SJSA1 (cell line): ENCODE measurements at places on chromosomes 7 and 10.

GRCh38 chr7:157690833-157691585, 354.2 kb downstream of the DNAJB6 start:
- no peak overlapping the region for H3K27ac ChIP-seq
- no peaks in the 10 kb centered on the region for H3K27me3 ChIP-seq
- H3K4me1 ChIP-seq = no peaks in the 10 kb centered on the region
- DNase-seq = no peak

DNA sequence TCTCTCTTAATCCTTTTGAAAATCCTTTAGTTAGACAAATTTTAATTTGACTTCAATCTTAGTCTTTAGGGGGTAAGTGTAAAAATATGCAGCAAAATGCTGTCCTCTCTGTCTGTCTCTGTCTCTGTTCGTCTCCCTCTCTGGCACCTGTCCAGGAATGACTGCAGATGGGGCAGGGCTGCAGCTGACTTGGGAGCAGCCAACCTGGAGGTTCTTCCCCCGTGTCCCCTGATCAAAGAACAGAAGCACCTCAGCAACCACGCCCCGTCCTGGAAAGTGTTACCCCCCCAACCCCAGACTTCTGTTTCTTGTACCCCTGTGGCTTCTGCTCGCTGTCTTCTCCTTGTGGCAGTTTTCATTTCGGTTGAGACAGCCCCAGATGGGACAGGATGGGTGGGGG, 141.6 kb upstream of the NPS start:
- no peak for DNase-seq
- H3K27me3 ChIP-seq = no peaks in the 10 kb centered on the region
- H3K4me1 ChIP-seq = peaks cover 12% of the 10 kb centered on the region
- H3K27ac ChIP-seq = no peak overlapping the region

DNA sequence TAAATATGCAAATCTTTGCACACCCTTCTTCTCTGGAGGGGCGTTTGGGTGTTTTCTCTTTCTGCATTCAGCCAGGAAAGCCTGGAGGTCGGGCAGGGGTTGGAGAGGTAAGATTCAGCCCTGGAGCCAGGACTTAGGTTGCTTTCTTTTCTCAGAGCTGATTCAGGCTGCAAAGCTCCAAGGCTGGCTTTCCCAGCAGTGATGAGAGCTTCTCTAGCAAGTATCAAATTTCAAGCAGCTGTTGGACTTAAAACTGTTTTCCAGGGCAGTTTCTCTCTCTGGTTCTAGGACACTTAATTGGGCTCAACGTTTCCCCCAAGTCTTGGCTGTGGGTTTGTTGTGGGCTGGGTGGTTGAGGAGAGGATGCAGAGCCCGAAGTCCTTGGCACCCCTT, 608 bp downstream of the AKR1B10 start:
- peaks cover 6% of the 10 kb centered on the region for H3K4me1 ChIP-seq
- no peak overlapping the region for H3K4me3 ChIP-seq
- no peaks in the 10 kb centered on the region for H3K36me3 ChIP-seq
- H3K27ac ChIP-seq = no peak overlapping the region
- DNase-seq = no peak

DNA sequence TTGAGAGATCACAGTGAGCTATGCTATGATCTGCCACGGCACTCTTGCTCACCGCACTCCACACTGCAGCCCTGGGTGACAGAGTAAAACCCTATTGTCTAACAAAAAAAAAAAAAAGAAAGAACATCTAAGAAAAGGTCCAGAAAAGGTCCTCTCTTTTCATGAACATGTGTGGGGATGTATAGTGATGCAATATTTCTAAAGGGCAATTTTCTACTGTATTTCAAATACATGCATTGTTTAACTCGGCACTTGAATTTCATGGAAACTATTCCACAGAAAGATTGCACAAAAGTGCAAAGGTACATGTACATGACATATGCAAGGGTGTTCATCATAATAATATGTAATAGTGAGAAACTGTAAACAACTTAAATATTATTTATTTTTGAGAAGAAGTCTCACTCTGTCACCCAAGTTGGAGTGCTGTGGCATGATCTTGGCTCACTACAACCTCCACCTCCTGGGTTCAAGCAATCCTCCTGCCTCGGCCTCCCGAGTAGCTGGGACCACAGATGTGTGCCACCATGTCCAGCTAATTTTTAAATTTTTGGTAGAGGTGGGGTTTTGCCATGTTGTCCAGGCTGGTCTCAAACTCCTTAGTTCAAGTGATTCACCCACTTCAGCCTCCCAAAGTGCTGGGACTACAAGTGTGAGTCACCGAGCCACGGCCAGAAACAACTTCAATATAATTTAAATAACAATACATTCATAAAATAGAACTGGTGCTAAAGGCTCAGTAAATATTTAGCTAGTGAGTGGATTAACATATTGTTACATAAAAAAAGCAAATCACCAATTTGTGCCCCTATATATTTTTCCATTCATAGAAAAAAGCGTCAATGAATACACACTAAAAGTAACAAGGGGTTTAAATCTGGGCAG, 1.3 kb upstream of the PPRC1 start:
- no peaks in the 10 kb centered on the region for H3K27me3 ChIP-seq
- no peak overlapping the region; the same call in 1 of the 2 replicates for H3K27ac ChIP-seq
- peaks cover 30% of the 10 kb centered on the region for H3K36me3 ChIP-seq
- peaks cover 37% of the 10 kb centered on the region for H3K4me1 ChIP-seq
- no peak overlapping the region for H3K4me3 ChIP-seq

GRCh38 chr7:17623546-17624185, 316.6 kb downstream of the SNX13 start:
- H3K4me3 ChIP-seq = no peak overlapping the region
- H3K4me1 ChIP-seq = peaks cover 30% of the 10 kb centered on the region
- no peaks in the 10 kb centered on the region for H3K27me3 ChIP-seq

- no peaks in the 10 kb centered on the region for H3K4me1 ChIP-seq
- H3K4me3 ChIP-seq = no peak overlapping the region
- H3K36me3 ChIP-seq = no peaks in the 10 kb centered on the region
- no peaks in the 10 kb centered on the region; the same call in 1 of the 2 replicates for H3K27me3 ChIP-seq
Observed at GRCh38 chr10:60531006-60531405, 141.3 kb upstream of the ANK3 start.

DNA sequence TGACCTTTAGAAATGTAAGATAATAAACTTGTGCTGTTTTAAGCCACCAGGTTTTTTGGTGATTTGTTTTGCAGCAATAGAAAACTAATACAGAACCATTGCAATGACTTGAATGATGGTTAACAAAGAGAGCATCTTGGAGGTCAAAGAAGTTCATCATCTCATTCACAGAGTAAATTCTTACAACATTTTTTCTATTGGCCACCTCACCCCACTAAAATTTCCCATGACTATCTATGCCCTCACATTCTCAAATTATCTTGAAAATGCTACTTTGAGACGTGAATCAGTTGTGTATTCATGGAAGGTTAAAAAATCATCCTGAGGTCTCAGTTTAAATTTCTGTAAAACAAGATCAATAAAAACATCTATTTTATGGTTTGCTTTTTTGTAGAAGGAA, 754.2 kb downstream of the SORCS1 start:
- no peak overlapping the region for H3K27ac ChIP-seq
- no peaks in the 10 kb centered on the region for H3K36me3 ChIP-seq
- DNase-seq = no peak
- no peaks in the 10 kb centered on the region for H3K27me3 ChIP-seq
- no peaks in the 10 kb centered on the region for H3K4me1 ChIP-seq

- H3K27ac ChIP-seq = no peak overlapping the region
- H3K4me3 ChIP-seq = no peak overlapping the region
- H3K4me1 ChIP-seq = no peaks in the 10 kb centered on the region
- H3K27me3 ChIP-seq = no peaks in the 10 kb centered on the region
- no peaks in the 10 kb centered on the region for H3K36me3 ChIP-seq
- no peak for DNase-seq
Observed at GRCh38 chr7:3552499-3552898, 251.4 kb downstream of the SDK1 start.

DNA sequence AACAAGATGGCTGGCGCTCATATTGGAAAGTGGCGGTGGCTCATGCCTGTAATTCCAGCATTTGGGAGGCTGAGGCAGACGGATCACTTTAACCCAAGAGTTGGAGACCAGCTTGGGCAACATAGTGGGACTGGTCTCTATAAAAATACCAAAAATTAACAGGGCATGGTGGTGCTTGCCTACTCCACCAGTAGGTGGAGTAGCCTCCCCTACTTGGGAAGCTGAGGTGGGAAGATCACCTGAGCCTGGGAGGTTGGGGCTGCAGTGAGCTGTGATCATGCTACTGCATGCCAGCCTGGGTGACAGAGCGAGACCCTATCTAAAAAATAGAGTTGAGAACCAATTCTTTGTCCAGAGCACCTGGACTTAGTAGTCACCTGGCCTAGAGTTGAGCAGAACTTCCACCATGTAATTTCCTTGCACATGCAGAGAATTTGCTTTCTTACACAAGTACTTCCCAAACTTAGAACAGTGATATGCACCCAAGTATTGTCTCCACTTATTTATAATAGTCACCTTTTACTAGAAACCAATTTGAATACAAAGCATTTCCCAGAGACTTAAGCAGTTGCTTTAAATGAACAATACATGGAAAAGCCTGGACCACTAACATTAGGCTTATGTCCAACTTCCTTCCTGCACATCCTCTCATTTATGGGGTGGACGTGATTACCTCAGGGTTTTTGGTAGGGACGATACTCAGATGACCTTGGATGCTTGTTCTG, 15.9 kb downstream of the LAMB4 start:
- no peak for DNase-seq
- no peaks in the 10 kb centered on the region for H3K27me3 ChIP-seq
- no peaks in the 10 kb centered on the region for H3K4me1 ChIP-seq
- H3K36me3 ChIP-seq = no peaks in the 10 kb centered on the region
- no peak overlapping the region for H3K4me3 ChIP-seq

- no peaks in the 10 kb centered on the region for H3K27me3 ChIP-seq
- no peaks in the 10 kb centered on the region for H3K36me3 ChIP-seq
- no peak for DNase-seq
- H3K4me3 ChIP-seq = no peak overlapping the region
- H3K27ac ChIP-seq = no peak overlapping the region
Observed at GRCh38 chr7:12796397-12797127, 109.1 kb downstream of the ARL4A start.

DNA sequence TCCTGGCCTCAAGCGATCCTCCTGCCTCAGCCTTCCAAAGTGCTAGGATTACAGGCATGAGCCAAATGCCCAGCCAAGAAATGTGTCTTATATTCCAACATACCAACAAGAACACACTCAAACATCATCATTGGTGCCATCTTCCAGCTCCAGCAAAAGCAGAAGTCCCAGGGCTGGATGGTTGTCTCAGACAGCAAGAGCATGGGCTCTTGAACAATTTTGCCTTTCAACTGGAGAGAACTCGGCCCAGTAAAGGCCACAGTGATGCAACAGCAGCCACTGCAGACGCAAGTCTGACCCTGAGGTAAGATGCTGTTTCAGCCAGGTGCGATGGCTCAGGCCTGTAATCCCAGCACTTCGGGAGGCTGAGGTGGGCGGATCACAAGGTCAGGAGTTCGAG, 52.8 kb upstream of the NFE2L3 start:
- H3K36me3 ChIP-seq = no peaks in the 10 kb centered on the region
- no peaks in the 10 kb centered on the region for H3K27me3 ChIP-seq
- no peak overlapping the region for H3K27ac ChIP-seq
- no peak for DNase-seq
- H3K4me3 ChIP-seq = no peak overlapping the region
- H3K4me1 ChIP-seq = no peaks in the 10 kb centered on the region

GRCh38 chr10:112247791-112248190, 35.4 kb upstream of the TECTB start:
- no peaks in the 10 kb centered on the region for H3K4me1 ChIP-seq
- H3K36me3 ChIP-seq = no peaks in the 10 kb centered on the region
- no peaks in the 10 kb centered on the region for H3K27me3 ChIP-seq
- H3K27ac ChIP-seq = no peak overlapping the region
- no peak overlapping the region for H3K4me3 ChIP-seq

DNA sequence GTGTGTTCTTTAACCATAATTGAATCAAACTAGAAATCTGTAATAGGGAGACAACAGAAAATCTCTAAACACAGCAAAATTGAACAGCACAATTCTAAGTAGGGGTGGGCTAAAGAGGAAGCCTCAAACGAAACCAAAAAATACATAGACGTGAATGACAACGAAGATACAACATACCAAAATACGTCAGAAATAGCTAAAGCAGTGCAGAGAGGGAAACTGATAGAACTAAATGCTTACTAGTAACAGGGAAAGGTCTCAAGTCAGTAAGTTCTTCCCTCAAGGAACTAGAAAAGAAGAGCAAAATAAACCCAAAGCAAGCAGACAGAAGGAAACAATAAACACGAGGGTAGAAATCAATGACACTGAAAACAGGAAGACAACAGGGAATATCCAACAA, 19.1 kb downstream of the RPP38 start:
- no peak for DNase-seq
- no peaks in the 10 kb centered on the region for H3K27me3 ChIP-seq
- peaks cover 69% of the 10 kb centered on the region for H3K36me3 ChIP-seq
- peaks cover 32% of the 10 kb centered on the region for H3K4me1 ChIP-seq

- H3K4me3 ChIP-seq = no peak overlapping the region
- H3K36me3 ChIP-seq = no peaks in the 10 kb centered on the region
- no peak overlapping the region for H3K27ac ChIP-seq
Observed at GRCh38 chr10:124660404-124661125, 83.6 kb downstream of the FAM53B start.

GRCh38 chr7:88599528-88599927, 160.0 kb upstream of the ZNF804B start:
- no peaks in the 10 kb centered on the region for H3K4me1 ChIP-seq
- DNase-seq = no peak
- H3K27ac ChIP-seq = no peak overlapping the region
- no peaks in the 10 kb centered on the region for H3K27me3 ChIP-seq
- no peak overlapping the region for H3K4me3 ChIP-seq
- no peaks in the 10 kb centered on the region for H3K36me3 ChIP-seq

- H3K4me1 ChIP-seq = no peaks in the 10 kb centered on the region
- H3K27ac ChIP-seq = no peak overlapping the region
- H3K27me3 ChIP-seq = no peaks in the 10 kb centered on the region
- no peak overlapping the region for H3K4me3 ChIP-seq
- H3K36me3 ChIP-seq = no peaks in the 10 kb centered on the region
Observed at GRCh38 chr7:136194878-136195277, 217.7 kb upstream of the MTPN start.

DNA sequence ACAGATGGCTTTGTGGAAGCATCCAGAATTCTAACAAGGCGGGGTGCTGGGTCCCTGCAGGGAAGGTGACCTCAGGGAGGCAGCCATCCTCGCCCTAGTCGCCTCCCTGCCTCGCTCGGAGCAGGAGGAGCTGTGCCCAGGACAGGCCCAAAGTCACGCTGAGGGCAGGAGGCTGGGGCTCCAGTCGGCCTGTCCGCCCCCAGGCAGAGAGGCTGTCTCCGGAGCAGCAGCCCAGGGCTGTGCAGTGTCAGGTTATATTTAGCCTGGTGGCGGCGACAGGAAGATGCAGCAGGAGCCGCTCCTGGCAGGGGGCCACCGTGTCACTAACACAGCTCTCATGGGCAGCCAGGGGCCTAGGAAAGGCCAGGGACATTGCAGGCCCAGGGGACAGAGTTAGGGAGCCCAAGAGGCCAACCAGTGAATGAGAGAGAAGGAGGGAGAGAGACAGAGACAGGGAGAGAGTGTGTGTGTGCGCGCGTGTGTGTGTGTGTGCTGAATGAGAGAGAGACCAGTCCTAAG, 13.5 kb downstream of the KCNH2 start:
- H3K27ac ChIP-seq = no peak overlapping the region
- H3K4me3 ChIP-seq = no peak overlapping the region
- no peaks in the 10 kb centered on the region for H3K4me1 ChIP-seq
- no peaks in the 10 kb centered on the region for H3K36me3 ChIP-seq

GRCh38 chr10:59560990-59561389, 148.7 kb downstream of the SLC16A9 start:
- DNase-seq = no peak
- no peak overlapping the region for H3K4me3 ChIP-seq
- no peaks in the 10 kb centered on the region for H3K4me1 ChIP-seq
- H3K36me3 ChIP-seq = no peaks in the 10 kb centered on the region

GRCh38 chr10:62850646-62851045, 34.5 kb upstream of the EGR2 start:
- no peak overlapping the region for H3K4me3 ChIP-seq
- no peak overlapping the region for H3K27ac ChIP-seq
- no peaks in the 10 kb centered on the region for H3K4me1 ChIP-seq
- no peak for DNase-seq
- 0 out of 2 replicates have a peak, but pooled peaks cover 2% of the 10 kb centered on the region for H3K27me3 ChIP-seq
